ENCODE measurements at places on chromosomes 13 and 19.
A peak's percentile ranks its signal among the peaks of the same experiment; 100 is the strongest.

GRCh38 chr13:94056362-94056990 lies 423.0 kb downstream of the DCT start:
- DNase-seq = no peak

DNA sequence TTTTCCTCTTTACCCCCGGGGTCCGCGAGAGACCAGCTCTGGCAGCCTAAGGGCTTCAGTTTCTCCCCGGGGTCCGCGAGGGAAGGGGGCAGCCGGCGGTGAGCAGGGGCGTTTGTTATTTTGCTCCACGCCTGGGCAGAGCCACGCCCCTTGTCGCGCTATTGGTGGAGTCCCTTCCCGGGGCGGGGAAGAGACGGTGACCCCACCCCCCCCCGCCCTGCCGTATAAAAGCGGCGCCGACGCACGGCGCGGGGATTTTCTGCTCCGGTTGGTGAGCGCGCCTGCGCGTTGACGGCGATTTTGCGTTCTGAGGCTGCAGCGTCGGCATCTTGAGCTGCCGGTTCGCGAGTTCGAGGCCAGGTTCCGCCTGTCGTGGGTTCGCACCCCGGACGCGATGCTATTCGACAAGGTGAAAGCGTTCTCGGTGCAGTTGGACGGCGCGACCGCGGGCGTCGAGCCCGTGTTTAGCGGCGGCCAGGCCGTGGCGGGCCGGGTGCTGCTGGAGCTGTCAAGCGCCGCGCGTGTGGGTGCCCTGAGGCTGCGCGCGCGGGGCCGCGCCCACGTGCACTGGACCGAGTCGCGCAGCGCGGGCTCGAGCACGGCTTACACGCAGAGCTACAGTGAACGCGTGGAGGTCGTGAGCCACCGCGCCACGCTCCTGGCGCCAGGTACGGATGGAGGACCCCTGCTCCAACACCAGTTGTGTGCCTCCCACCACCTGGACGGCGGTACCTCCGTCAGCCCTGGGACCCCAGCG lies at the start of gene ARRDC2:
Gene ARRDC2 (plus strand): TSS at position 254 of the 757 bp plus-strand sequence. CDS start 141 bp downstream, at position 395.
- peak; percentile 95 for DNase-seq

DNA sequence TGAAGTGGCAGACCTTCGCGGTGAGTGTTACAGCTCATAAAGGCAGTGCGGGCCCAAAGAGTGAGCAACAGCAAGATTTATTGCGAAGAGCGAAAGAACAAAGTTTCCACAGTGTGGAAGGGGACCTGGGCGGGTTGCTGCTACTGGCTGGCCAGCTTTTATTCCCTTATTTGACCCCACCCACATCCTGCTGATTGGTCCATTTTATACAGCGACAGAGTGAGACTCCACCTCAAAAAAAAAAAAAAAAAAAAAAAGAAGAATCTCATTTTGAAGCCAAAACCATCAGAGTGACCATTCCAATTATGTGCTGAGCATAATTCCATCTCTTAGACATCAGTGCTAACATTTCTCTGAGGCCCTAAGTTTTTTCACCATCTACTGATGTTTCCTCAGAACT lies 1.9 kb upstream of the ZNF552 start:
- DNase-seq = no peak

DNA sequence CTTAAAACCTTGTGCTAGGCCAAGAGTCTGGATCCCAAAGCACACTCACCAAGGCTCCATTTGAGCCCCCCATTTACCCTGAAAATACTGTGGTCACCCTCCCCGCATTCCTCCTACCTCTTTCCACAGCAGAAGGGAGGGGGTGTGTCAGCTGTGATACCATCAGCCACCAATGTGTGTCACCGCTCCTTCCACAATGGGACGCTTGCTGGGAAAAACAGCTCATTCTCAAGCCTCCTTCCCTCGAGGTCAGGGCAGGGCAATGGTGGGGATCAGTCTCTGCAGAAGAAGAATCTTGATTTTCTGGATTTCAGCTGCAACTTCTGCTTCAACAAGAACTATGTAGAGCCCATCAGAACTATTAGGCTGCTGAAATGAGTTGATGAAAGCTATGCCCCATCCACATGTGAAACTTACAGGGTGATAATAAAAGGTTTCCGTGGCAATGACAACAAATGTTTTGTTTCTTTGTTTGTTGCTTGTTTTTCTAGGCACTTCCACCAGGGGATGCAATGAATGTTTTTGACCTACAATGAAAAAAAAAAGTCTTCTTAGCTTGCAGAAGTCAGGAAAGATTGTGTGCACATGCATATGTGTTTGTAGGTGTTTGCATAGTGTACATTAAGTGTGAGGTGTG lies 26.4 kb upstream of the ZNF507 start:
- DNase-seq = peak; percentile 44

DNA sequence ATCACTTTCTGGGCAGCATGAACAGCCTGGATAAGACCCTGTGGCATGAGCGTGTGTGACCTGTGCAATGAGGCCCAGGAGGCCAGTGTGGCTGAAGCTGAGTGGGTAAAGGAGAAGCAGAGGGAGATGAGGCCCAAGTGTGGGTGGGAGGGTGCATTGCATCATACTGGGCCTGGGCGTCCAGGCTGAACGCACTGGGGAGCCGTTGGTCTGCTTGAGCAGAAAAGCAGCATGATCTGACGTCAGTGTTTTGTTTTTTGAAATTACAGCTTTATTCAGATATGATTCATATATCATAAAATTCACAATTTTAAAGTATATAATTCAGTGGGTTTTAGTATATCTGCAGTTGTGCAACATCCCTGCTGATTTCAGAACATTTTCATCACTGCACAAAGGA lies 409.7 kb downstream of the HS6ST3 start:
- DNase-seq = no peak

DNA sequence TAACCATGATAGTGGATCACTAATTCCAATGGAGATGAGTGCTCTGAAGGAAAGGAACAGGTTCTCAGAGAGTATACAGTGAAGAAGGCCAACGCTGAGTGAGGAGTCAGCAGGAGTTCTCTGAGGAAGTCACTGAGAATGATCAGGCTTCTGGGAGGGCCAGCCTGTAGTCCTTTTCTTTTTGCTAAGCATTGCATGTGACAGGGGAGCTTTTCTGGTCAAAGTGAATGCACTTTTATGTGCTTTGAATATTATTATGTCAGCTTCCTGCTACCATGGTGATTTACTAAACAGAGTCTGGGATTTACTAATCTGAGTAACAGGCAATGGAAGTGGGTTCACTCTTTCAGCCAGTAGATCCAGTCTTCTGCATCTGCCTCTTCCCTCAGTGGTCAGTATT lies 81.1 kb upstream of the SERP2 start:
- peak; percentile 35 for DNase-seq

Measured in globus pallidus (tissue), 1 donor.